ENCODE measurements at places on chromosomes 1 and 21.

- no peak for DNase-seq
These were observed 703 bp downstream of the PUM1 start for GRCh38 chr1:31064718-31065309.

GRCh38 chr1:116152950-116153691, 41.9 kb downstream of the MAB21L3 start:
- no peak for DNase-seq

DNA sequence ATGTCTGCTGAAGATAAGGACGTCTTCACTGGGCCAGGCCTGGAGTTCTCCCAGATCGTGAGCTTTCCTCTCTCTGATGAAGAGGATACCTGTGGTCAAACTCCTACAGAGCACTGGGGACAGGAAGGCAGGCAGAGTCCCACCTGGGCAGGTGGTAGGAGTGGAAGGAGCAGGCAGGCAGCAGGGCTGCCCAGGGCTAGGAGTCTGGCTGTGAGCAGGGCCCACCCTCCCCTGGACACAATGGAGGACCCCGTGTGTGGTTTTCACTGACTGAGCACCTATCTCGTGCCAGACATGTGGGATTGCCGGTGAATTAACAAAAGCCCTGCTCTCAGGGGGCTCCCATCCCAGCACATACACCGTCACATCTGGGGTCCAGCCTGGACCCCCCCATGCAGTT, 4.9 kb upstream of the SAMD11 start:
- DNase-seq, result no peak

- peak; percentile 24 for DNase-seq
These were observed 116.2 kb downstream of the CENPF start for GRCh38 chr1:214719207-214719606.

DNA sequence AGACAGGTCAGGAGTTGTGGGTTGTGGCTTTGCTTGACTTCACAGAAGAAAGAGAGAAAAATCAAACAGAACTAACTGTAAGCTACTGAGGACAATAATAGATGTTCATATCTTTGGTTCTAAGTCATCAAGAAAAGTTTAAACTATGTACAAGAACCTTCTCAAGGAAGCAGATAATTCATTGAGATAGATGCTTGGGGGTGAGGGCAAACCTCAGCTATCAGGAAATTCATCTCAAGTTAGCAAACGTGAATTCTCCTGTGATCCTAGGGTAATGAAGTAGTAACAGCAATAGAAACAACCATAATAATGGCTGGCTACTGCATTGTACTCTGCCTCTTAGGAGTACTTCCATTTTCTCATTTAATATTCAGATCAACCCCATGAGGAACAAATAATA, 506.2 kb downstream of the PLPP3 start:
- no peak for DNase-seq

DNA sequence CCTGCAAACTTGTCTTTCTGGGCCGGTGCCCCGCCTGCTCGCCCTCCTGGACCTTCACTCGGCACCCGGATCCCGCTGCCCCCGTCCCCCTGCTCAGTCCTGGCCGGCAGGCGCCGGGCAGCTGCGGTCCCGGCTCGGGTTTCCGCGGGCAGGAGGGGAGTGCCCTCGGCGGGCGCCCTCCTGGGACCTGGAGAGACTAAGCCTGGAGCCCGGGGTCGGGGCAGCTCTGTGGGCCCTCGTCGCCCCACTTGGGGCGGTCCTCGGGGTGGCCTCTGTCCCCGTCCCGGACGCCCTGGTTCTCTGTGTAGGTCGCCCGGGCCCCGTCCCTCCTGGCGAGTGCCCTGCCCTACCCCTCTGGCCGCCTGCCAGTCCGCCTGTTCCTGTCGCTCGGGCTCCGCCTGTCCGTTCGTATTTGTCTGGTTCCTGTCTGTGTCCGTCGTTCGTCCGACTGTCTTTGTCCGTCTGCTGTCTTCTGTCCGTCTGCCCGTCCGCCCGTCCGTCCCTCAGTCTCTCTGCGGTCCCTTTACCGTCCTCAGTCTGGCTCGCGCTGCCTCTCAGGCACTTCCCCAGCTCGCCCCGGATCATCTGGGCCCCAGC, 490 bp downstream of the SERINC2 start:
- peak; percentile 68 for DNase-seq

DNA sequence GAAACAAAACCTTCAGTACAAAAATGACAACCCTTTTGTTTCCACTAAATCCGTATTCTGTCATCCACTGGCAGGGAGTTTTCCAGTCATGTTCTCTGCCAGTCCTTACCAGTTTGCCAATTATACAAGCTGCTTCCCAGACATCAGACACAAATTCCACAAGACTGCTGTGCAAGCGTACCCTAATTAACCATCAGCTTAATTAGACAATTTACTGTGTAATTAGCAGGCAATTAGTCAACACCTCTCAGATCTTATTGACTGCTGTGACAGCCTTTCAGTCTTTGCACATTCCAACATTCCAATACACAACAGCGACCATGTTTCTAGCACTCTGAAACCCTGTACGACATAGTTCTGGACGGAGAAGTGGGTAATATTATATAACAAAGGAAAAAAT, 420.1 kb downstream of the DPYD start:
- DNase-seq, result no peak

DNA sequence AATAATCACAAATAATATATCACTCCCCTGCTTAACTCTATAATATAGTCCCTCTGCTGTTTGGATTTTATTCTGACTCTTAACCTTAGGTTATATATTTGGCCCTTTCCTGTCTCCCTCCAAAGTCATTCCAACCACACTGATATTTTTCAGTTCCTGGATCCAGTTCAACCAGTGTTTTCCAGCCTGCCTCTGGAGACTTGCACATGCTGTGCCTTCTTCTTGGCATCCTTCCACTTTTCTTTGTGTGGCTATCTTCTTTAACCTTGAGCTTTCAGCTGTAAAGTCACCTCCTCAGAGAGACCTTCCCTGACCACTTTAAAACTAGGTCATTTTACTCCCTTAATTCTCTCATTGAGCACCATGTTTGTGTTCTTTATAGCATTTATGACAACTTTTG, 19.4 kb downstream of the CERS2 start:
- DNase-seq, result no peak
